ENCODE measurements at places on chromosomes 11 and 22.

DNA sequence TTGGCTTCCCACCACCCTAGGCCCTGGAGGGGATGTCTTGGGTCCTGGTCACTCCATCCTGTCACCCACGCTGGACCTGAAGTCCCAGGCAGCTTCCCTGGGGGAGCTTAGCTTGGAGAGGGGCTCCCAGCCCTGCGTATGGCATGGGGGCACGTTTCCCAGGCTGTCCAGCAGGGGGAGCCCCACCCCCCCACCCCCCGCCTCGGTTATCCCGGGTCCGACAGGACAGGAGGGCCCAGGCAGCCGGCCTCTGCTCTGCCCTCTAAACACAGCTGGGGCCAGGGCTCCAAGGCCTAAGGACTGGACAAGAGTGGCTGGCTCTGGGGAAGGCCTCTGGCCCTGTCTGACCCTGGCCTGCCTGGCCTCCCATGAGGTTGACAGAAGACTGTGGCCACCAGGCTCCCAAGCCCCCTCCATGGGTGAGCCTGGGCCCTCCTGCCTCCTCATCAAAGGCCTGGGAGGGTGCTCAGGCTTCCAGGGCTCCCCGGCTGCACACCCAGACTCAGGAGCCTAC, 104.8 kb downstream of the NECTIN1 start:
- DNase-seq = no peak

- no peak for DNase-seq
These were observed 18.7 kb downstream of the SSH3 start for GRCh38 chr11:67322049-67322448.

DNA sequence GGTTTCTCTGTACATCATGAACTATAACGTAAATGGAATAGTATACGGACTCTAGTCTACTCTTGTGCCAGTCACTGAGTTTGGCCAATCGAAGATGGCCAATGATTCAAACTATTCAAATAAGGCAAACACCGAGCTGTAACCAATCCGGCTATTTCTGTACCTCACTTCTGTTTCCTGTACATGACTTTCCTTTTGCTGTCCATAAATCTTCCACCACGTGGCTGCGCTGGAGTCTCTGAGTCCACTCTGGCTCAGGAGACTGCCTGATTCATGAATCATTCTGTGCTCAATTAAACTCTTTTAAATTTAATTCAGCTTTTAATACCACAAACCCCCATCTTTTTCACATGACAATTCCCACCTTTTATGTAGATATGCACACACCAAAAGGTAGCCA, 1.5 kb upstream of the JAML start:
- no peak for DNase-seq

GRCh38 chr22:36467946-36468345, 13.5 kb downstream of the TXN2 start:
- no peak for DNase-seq

- DNase-seq = no peak
These were observed 313.0 kb downstream of the CTTN start for GRCh38 chr11:70711095-70711910.

GRCh38 chr11:69636512-69637197, 4.3 kb upstream of the CCND1 start:
- DNase-seq = no peak

DNA sequence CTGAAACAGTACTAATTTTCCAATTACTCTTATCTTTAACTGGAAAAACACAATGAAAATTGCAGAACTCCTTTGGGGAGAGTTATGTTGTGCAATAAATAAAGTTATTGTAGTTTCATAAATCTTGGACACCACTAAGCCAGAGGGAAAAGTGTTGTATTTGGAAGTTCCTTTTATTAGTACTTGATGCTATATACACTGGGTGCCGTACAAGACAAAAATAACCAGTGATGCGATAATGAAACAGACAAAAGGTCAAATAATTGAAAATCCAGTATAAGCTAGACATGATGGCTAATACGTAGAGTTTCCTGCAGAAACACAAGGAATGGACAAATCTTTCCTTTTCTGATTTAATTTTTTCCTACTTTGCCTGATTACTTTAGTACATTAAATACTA, 541.1 kb downstream of the ETS1 start:
- DNase-seq = no peak

GRCh38 chr11:35215945-35216344, 77.0 kb downstream of the CD44 start:
- DNase-seq = no peak

- no peak for DNase-seq
These were observed 6.8 kb upstream of the POLR3H start for GRCh38 chr22:41550952-41551491.

- DNase-seq = no peak
These were observed 58.6 kb downstream of the CABIN1 start for GRCh38 chr22:24069721-24070120.

DNA sequence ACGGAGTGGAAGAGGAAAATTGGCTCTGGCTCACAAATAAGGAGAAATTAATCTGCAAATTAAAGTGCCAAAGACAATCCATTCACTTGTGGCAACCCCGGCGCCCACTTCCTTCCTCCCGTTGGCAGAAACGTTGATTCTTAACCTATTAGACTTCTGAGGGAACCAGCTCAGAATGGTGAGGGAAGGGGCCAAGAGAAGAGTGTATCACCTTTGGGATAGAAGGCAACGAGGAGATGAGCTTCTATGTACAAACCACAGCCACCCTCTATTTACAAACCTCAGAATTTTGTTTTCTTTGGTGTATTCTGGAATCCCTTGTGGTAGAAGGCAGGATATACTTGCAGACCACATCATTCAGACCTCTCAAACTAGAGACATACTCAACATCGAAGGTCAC, 1.1 kb downstream of the MB start:
- no peak for DNase-seq

DNA sequence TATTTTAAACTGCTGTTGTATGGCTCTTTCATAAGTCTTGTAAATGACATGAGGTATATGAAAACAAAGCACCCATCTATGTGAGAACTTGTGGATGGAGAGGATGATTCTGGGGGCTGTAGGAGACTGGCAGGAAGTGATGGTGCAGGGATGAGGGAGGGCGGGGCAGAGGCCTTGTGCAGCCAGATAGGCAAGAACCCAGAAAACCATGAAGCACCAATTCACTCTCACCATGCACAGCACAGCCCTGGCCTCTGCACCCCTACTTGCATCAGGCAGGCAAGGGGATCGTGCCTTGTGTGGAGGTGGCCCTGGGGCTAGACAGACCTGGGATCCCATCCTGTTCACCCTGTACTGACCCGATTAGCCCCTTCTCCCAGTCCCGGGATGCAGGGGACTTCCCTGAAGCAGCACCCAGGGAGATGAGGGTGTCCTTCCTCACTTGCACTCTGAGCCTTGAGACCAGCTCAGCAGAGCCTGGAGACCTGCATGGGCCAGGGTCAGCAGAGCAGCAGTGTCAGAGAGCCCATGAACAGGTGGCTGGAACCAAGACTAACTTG, 85.5 kb downstream of the MORC2 start:
- no peak for DNase-seq

GRCh38 chr11:94307101-94307791, 2.9 kb downstream of the IZUMO1R start:
- no peak for DNase-seq

DNA sequence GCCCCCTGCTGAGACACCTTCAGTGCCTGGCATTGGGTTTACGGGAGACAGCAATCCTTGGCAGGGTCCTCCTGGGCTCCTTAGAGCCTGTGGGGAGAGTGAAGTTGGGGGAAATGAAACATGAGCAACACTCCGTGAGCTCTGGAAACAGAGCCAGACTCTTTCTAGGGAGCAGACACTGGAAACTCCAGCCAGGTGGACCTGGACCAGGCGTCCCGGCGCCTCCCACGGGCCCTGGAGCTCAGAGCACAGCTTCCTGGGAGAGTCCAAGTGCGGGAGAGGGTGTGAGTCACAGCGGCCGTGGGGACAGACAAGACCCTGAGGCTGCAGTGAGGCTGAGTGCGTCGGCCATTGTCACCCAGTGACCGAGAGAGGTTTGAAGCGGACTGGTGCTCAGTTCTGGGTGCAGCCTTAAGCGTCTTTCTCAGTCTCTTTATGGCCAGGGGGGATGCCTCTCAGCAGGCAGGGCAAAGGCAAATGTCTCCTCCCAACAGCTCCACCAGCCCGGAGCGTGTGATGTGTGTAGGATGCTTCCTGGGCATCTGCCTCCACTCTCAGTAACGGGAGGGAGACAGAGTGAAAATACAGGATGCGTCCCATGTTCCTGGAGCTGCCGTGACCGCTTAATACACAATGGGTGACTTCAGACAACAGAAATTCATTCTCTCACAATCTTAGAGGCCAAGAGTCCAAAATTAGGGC, 399.2 kb downstream of the SHANK2 start:
- no peak for DNase-seq

DNA sequence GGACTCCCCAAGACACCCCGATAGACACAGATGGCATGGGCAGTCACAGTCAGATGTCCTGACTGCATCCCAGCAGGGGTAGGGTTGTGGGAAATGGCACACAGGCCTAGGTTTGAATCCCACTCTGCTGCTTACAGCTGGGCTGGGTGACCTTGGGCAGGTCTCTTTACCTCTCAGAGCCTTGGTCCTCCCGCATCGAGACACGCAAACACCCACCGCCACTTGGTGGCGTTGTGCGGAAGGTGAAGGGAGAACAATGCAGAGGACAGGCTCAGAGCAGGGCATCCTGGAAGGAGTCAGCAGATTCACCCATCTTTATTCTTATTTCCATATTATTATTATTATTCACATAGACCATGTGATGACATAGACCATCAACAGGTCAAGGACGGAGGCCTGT, 140.5 kb downstream of the MIAT start:
- DNase-seq = no peak

DNA sequence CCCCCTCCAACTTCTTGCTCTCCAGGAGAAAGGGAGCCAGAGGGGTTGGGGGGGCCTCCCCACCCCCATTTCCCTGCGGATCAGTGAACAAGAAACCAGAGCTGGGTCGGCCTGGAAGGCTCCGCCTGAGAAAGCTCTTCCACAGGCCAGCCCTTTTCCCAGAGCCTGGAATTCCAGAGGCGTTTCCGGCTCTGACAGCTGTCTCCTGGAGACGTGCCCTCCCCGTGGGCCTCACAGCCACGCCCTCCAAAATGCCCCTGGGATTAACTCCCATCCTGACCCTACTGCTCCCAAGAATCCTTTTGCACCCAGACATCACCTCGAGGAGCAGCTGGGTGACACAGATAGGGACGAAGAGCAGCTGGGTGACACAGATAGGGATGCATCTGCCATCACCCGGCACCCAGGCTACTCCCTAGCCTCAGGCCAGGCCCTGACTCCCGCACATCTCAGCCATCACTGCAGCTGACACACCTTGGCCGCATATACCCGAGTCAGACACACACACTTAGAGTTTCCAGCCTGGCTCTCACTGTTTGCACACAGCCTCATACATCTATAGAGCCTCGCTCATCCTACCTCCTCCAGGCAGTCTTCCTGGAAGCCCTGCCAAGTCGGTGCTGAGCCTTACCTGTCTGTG, 7.6 kb upstream of the CDC42EP1 start:
- no peak for DNase-seq

- no peak for DNase-seq
These were observed 1517.5 kb upstream of the TENM4 start for GRCh38 chr11:80958361-80958760.

- no peak for DNase-seq
These were observed 3.2 kb downstream of the C11orf54 start for GRCh38 chr11:93744669-93745004.

GRCh38 chr11:75503531-75504099, 22.1 kb downstream of the GDPD5 start:
- DNase-seq = no peak

- no peak for DNase-seq
These were observed 541.2 kb upstream of the API5 start for GRCh38 chr11:42770444-42771065.

DNA sequence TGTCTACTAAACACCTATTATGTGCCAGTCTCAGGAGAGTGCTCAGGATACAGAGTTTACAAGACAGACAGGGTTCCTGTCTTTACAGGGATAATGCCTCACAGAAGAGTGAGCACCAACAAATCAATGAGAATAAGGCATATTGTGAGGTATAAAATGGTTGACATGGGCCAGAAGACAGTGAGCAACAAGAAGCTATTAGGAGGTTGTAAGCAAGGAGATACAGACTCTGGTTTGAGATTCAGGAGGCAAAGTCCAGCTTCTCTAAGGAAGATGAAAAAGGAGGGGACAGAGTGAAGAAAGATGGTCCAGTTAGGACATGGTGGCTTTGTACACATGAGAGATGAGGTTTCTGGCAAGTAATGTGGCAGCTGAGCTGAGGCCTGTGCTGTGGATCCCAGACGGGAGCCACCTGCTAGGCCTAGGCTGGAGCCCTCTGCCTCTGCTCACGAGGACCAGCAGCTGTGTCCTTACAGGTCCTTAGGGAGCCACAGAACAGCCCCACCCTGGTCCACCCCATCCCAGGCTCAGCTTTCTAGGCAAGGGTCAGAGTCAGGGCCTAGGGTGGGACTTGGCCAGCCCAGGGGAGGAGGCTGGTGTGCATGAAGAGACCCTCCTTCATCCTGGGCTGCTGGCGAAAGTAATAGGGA, 110.5 kb downstream of the ZNF280B start:
- DNase-seq = no peak

DNA sequence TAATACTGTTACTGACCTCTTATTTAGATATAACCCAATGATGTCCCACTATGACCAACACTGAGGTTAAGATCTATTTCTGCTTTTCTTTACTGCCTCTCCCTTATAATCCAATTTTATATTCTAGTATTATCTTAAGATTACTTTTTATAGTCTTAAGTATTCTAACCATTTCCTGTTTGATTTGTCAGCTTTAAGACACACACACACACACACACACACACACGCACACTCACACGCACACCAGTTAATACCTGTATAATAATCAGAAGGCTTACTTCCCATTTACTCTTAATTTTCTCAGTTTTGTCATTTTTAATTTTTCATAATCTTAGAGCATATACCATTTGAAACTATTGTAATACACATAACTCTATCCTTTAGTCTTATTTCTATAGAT, 226.0 kb upstream of the C11orf87 start:
- DNase-seq = no peak

DNA sequence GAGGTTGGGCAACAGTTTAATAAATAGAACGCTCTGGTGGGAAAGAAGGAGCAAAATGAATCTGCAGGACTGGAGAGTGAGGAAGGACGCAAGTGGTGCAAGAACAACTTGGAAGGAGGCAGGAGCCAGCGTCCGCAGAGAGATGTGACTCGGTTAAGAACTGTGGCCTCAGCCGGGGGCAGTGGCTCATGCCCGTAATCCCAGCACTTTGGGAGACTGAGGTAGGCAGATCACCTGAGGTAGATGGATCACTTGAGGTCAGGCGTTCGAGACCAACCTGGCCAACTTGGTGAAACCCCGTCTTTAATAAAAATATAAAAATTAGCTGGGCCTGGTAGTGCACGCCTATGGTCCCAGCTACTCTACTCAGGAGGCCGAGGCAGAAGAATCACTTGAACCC, 319.7 kb downstream of the LARGE1 start:
- DNase-seq = no peak

GRCh38 chr22:47198801-47199251, 436.4 kb downstream of the TBC1D22A start:
- DNase-seq = no peak
